ENCODE measurements at places on chromosomes 1 and 21. TPM values are rescaled to one million over a fixed set of nuclear protein-coding genes. Genes with fewer than 3 reads are reported as not detected.

CLEC20A gene
- total RNA-seq, result not detected

CR1L gene
- total RNA-seq, result not detected

GRCh38 chr1:109466452-109467300, at the start of gene SYPL2:
TSS of gene SYPL2 (plus strand) at chr1:109466546. CDS start at chr1:109466844, 298 bp downstream.
- H3K4me1 ChIP-seq, result peaks cover 4% of the 10 kb centered on the region
- H3K36me3 ChIP-seq, result no peaks in the 10 kb centered on the region
- H3K4me3 ChIP-seq, result peak within 1 kb of the TSS; percentile 83
- peak; percentile 58 for DNase-seq
- H3K27ac ChIP-seq, result no peak within 1 kb of the TSS
- H3K27me3 ChIP-seq, result peaks cover 95% of the 10 kb centered on the region

DNA sequence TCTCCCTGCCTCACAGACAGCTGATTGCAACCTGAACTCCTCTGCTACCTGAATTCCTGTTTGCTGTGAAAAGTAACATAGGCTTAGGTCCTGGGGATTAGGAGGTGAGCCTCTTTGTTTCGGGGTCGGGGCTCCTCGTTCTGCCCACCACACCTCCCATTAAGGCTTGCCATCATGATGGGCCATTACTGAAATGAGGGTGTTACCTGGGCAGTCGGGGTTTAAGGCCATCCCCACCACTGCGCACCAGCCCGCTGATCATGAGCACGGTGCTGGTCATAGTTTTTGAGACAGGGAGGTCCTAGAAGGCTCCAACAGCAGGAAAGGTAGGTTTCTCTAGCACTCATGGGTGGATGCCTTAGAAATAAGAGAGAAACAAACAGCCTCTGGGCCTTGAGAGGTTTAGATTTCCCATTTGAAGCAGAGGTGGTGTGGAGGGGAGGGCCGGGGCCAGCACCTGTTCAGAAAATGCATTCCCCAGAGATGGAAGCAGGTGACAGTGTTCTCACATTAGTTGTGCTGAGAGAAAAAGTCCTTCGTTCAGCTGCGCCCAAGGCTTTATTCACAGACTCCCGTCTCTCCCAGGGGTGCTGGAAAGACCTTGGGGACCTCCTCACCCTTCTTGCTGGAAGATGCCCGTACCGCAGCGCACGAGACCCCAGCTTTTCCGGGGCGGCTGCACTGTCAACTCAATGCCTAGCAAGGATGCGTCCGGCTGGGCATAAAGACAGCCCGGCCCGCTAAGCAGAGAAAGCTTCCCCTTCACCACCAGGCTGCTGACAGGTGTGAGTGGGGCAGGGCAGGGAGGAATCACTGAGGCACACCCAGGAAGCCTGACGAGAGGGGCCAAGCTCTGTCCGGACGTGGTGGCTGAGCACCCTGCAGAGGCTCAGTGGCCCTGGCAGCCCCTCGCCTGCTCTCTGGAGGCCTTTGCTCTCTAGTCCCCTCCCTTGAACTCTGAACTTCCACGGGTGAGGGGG, 125.5 kb downstream of the PGBD5 start:
- DNase-seq, result no peak
- no peak overlapping the region for H3K27ac ChIP-seq
- H3K36me3 ChIP-seq, result no peaks in the 10 kb centered on the region
- no peaks in the 10 kb centered on the region for H3K4me1 ChIP-seq

DNA sequence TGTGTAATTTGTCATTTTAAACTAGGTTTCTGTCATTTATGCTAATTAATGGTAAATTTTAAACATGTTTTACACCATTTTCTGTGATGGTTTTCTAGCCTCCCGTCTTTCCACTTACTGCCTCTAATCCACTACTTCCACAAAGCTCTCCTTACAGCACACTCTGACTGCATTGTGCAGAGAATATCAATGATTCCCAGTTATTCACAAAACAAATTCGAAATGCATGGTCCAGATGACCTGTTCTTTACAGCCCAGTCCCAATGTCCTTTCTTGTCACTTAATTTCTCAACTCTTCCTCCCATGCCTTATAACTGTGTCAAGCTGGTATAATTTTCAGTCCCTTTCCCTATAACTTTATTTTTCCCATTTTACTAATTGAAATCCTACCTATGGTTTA, 770.5 kb downstream of the USP25 start:
- DNase-seq, result no peak
- no peak overlapping the region for H3K4me3 ChIP-seq
- H3K27ac ChIP-seq, result no peak overlapping the region
- no peaks in the 10 kb centered on the region for H3K27me3 ChIP-seq
- no peaks in the 10 kb centered on the region for H3K36me3 ChIP-seq

All from hepatocyte (in vitro differentiated cells).